ENCODE measurements at places on chromosomes 7 and 10.

GRCh38 chr10:51892965-51893658 lies 193.7 kb upstream of the CSTF2T start:
- no peak for DNase-seq

DNA sequence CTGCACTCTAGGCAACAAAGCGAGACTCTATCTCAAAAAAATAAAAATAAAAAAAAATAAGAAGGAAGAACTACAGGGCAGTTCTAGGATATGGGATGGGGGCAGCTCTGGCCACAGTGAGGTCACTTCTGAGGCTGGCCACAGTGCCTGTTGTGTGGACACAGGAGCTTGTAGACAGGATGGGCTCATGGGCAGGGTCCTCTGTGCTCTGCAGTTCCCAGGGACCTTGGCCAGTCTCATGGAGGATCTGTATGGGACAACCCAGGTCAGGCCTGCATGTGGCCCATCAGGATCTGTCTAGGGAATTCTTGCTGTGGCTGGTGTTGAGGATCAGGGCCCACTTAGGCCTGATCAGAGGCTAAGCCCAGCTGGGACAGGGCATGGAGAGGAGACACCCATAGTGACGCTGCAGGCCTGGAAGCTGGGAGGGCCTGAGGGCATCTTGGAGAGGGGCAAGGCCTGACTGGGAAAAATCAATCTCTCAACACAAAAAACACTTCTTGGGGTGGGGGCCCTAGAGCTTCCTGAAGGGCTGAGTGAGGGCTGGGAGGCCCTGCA lies 19.4 kb upstream of the PAX2 start:
- no peak for DNase-seq

DNA sequence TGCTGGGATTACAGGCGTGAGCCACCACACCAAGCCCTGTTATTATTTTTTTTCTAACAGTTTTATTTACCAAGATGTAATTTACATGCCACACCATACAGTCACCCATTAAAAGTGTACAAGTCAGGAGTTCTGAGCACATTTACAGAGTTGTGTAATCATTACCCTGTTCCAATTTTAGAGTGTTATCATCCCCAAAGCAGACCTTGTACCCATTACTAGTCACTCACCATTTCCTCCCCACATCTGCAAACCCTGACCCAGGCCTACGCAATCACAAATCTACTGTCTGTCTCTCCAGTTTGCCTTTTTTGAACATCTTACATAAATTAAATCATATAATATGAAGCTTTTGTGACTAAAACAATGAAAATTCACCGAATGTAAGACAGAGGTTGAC lies 402.9 kb upstream of the FOXK1 start:
- no peak for DNase-seq

DNA sequence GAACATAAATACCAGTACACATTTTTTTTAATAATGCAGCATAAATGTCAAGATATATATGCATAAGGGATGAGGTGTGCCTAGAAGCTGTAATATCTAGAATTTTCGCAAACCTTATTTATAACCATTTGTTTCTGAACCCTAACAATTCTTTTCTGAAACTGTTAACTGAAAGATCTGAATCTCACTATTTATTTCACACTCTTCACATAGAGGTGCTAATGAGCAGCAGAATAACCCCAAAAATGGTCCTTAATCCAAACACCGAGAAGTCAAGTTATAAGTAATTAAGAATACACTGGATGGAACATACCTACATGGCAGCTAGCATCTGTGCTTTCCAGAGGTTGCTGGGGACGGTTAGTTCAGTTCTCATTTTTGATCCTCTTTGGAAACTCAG lies 742.0 kb downstream of the AUTS2 start:
- DNase-seq: no peak

- DNase-seq: no peak
Observed at GRCh38 chr10:24908793-24909423, 43.5 kb downstream of the PRTFDC1 start.

- no peak for DNase-seq
Observed at GRCh38 chr10:131872827-131873375, 27.9 kb upstream of the PPP2R2D start.

Data from stimulated activated CD8-positive, alpha-beta memory T cell treated with anti-CD3 and anti-CD28 coated beads, Interleukin-7, amount 100 ng/mL, for 48 hours (primary cell).